ENCODE measurements at places on chromosomes 7 and 10. TPM values are rescaled to one million over a fixed set of nuclear protein-coding genes. Genes with fewer than 3 reads are reported as not detected.

- DNase-seq, result no peak
These were observed 104.9 kb upstream of the C7orf33 start for GRCh38 chr7:148485618-148486017.

DNA sequence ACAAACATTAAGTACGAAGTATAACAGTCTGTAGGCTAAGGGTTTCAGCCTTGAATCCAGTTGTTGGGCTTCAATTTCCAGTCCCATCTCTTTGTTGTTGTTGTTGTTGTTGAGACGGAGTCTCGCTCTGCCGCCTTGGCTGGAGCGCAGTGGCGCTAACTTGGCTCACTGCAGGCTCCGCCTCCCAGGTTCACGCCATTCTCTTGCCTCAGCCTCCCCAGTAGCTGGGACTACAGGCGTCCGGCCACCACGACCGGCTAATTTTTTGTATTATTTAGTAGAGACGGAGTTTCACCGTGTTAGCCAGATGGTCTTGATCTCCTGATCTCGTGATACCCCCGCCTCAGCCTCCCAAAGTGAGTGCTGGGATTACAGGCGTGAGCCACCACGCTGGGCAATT, 464.9 kb downstream of the ANKRD7 start:
- DNase-seq, result no peak

Gene RET
- total RNA-seq, result 0.44 TPM

GRCh38 chr10:101767966-101768790, 7.7 kb downstream of the FGF8 start:
- no peak for DNase-seq

Gene EVX1
- not detected for total RNA-seq

DNA sequence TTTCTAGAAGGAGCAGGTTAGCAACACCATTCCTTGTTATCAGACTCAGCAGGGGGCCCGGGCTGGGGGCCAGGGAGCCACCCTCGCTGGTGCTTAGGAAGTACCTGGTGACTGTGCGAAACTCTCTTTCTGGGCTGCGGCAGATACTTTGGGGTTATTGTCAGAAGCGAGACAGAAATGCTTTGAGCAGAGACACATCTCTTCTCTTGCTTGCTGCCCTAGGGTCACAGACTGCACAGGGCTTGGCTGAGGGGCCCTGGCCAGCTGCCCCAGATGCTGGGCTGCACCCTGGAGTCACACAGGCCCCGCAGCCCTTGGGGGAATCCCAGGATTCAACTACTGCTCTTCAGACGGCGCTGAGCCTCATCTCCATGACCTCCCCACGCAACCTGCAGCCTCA, 91.9 kb downstream of the WDFY4 start:
- DNase-seq, result no peak

- no peak for DNase-seq
These were observed 19.5 kb upstream of the ABCB5 start for GRCh38 chr7:20595971-20596370.

DNA sequence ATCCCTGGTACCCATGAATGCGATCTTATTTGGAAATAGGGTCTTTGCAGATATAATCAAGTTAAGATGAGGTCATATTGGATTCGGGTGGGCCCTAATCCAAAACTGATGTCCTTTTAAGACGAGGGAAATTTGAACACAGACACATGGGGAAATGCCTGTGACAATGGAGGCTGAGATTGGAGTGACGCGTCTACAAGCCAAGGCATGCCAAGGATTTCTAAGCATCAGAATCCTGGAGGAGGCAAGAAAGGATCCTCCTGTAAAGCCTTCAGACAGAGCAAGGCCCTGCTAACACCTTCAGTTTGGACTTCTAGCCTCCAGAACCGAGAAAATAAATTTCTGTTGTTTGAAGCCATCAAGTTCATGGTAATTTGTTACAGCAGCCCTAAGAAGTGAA, 18.5 kb downstream of the PARP12 start:
- DNase-seq, result no peak

GRCh38 chr10:72044417-72045041, 43.8 kb downstream of the SPOCK2 start:
- no peak for DNase-seq

Gene PLA2G12B
- total RNA-seq, result 0.90 TPM

- no peak for DNase-seq
These were observed 8.1 kb downstream of the PRKRIP1 start for GRCh38 chr7:102404005-102404861.

Gene EEPD1
- total RNA-seq, result 4.0 TPM

DNA sequence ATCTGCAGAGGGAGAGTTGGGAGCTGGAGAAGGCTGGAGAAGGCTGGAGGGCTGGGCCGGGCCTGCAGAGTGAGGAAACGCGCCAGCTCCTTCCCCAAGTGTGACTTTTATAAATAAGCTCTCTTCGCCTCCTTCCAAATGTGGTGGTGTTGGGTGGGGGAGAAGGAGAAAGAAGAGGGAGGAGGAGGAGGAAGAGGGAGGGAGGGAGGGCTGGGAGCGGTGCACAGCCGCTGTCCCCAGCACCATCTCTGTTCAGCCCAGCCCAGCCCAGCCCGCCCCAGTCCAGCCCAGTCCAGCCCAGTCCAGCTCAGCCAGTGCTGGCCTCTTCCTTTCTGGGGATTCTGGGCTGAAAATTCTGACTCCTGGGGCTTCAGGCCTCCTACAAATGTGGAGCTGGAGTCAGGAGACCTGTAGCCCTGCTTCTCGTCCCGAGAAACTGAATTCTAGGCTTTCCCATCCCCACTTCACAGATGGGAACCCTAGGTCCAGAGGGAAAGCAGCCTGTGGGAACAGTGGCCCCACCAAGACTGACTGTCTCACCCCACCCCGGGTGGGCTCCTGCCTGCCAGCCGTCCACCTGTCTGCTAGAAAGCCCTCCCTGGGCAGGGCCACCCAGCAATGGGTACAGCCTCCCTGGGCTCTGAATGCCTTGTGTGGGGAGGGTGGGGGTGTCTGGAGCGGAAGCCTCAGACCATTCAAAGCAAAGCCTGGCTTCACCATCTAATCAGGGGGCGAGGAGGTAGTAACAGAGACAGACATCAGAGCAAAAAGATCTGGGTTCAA, 2.3 kb downstream of the STX1A start:
- DNase-seq, result no peak

DNA sequence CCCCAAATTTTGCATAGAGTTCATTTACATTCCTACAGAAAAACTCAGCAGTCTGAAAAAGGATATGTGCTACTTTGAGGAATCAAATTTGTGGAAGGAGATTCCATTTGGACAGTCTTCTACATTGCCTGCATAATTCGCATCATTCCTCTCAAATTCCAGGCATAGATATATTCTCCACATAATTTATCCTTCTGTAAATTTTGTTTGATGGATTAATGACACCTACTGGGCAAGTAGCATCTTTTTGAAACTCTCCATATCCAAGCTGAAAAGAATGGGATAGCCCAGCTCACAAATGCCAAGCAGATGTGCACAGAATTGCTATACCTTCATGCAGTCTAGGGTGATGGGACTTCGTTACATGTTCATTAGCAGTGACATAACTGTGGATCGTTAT, 515.3 kb downstream of the AUTS2 start:
- DNase-seq, result no peak

DNA sequence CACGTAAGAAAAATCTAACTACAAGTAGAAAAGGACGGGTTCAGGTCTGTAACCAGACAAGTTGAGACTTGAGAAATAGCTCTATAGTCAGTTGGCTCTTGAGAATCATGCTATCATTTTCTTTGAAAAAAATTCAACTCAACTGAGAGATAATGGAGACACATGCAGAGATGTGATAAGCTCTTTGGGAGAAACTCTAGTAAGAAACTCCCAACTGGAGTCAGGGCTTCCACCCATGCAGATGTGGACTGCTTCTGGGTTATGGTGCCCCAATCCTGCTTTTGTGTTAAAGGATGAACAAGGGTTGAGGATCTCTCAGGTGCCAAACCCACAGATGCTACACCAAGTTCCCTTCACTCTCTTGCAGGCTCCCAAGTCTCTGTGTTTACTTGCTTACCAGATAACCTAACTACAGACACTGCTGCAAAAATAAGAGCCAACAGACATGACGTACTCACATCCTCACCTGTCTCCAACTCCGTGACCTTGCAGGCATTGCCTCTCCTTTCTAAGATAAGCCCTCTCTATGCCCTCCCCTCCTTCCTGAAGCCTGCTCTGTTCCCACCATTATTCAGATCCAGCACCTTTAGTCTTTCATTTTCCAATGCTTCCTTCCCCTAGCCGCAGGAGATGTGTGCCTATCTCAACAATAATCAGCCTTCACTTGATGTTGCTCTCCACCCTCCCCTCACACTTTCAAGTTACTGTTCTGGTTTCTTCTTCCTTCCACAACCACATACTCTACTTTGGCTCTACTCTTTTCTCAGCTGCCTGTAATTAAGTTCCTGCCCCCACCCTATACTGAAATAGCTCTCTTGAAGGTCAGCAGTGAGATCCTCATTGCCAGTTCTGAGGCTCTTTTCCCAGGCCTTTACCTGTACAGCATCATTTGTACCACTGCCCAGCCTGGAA, 130.0 kb downstream of the ICA1 start:
- no peak for DNase-seq

Gene DNAH11
- 2.8 TPM for total RNA-seq

DNA sequence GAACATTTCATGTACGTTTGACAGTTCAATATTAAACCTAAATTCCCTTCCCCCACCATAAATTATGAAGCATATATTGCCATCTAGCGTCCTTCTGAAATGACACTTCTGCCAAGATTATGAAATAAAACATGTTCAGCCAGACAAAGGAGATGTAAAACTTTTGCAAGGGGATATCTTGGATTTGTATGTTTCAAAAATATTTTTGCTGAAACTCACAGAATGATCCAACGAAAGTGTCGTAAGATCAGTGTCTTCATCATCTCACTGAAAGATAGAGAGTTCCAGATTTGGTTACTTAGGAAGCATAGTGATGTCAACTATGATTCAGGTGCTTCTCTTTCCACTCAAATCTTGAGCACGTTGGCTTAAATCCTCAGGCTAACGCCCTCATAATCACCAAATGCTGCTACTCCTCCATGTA, 904.3 kb downstream of the XPNPEP1 start:
- DNase-seq, result no peak

GRCh38 chr7:4556868-4557793, 125.0 kb upstream of the FOXK1 start:
- DNase-seq, result no peak

DNA sequence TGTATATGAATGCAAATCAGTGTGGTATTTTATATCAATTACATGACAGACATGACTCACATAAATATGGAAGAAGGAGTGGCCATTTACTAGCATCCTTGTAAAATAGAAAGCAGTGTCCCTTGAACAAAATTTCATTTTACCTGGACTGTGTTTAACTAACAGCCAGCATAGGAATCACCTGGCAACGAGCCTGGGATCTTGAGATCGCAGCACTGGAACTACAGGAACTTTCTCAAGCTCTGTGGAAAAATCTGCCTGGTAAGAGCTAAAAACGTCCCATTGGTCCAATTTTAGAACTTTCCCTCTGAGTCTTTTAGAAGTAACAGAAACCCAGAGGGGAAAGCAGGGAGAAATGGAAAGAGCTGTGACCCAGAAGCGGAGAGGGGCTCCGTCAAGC, 68.9 kb upstream of the AMPH start:
- no peak for DNase-seq

DNA sequence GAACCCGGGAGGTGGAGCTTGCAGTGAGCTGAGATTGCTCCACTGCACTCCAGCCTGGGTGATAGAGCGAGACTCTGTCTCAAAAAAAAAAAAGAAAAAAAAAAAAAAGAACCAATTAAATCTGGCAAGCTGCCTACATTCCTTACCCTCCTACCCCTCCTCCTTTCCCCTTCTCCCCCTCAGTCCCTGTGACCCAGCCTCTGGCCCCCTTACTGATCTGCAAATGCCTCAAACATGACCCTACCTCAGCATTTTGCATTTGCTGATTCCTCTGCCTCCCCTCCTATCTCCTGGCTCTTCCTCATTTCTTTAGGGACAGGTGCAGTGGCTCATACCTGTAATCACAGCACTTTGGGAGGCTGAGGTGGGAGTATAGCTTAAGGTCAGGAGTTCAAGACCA, 19.3 kb downstream of the CDHR3 start:
- no peak for DNase-seq

DNA sequence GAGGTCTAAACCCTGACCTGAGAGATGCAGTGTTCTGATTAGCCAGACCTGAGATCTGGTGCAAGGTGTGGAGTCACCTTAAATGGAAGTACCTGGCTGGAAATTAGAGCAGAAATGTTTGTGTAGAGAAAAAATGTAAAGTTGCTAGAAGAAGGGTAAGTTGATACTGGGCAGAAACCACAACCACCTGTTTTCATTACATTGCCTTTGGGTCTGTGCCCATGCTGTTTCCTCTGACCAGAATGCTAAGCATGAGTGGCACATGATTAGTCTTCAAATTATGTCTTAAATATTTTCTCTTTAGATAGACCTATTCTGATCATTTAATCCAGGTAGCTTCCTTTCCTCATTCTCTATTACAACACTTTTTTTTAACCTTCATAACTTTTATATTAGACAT, 69.0 kb downstream of the CASD1 start:
- DNase-seq, result no peak

- no peak for DNase-seq
These were observed 81.7 kb downstream of the RNF216 start for GRCh38 chr7:5699467-5700384.

Gene SPDYE6
- not detected for total RNA-seq

Gene NRG3
- total RNA-seq, result 0.70 TPM

DNA sequence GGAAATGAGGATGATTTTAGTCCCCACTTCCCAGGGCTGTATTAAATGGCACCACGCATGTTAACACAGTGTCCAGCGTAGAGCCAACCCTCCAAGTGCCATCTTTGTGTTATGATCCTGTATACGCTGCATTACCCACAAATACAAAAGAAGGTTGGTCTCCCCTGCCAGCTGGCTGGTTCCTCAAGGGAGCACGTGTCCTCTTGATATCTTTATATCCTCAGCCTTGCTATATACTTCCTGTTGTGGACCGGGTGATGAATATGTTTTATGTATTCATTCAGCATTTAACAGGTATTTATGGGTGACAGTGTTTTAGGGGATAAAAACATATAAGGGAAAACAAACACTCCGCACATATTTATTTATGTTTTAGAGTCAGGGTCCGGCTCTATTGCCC, 23.2 kb upstream of the PRRT4 start:
- DNase-seq, result no peak

- no peak for DNase-seq
These were observed 107.3 kb downstream of the LRRN3 start for GRCh38 chr7:111198255-111198654.

Gene PPP1R9A
- total RNA-seq, result 23.4 TPM

Gene IFIT1B
- 0.24 TPM for total RNA-seq

Gene PPP1R3C
- total RNA-seq, result 250 TPM

Gene HOXA10
- total RNA-seq, result not detected

Gene RAMP3
- total RNA-seq, result 62.0 TPM

DNA sequence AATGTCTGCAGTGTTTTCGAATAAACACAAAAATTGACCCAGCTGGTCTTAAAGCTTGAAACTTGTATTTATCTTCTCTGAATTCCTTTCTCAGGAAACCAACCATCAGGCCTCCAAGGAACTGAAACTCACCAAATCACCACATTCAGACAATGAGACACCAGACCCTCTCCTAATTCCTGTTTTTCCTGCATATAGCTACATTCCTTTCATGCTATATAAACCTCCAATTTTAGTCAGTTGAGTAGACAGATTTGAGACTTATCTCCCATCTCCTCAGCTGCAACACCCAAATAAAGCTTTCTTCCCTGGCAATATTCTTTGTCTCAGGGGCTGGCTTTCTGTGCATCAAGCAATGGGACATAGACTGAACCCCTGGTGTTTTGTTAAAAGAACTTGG, 317.0 kb downstream of the CACNA2D1 start:
- no peak for DNase-seq

Data from right atrium auricular region (tissue), 2 donors.